ENCODE measurements at places on chromosomes 5 and 9.

DNA sequence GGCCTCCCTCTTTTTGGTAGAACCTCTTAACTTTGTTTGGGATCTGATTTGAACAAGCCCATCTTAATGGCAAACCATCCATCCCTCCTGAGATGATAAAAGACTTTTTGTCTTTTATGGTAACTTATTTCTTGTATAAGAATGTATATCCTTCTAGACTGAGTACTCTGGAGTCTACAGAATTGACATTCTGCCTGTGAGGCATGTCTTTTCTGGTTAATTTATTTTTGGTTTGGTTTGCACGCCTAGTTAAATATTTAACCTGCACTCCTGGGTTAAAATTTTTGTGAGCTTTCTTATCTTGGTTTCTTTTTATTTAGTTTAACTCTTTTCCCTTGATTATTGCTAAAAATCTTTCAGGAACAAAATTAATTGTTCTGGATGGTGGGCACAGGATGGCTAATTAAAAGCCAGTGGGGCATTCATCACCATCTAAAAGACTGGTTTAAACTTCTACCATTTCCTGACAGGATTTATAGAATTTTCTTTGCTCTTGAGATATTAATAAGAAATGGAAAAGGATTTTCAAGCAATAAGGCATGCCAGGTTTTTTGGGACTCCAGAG, 50.3 kb downstream of the PHAX start:
- DNase-seq, result no peak

GRCh38 chr9:4739587-4740387, 1.2 kb downstream of the AK3 start:
- no peak for DNase-seq

DNA sequence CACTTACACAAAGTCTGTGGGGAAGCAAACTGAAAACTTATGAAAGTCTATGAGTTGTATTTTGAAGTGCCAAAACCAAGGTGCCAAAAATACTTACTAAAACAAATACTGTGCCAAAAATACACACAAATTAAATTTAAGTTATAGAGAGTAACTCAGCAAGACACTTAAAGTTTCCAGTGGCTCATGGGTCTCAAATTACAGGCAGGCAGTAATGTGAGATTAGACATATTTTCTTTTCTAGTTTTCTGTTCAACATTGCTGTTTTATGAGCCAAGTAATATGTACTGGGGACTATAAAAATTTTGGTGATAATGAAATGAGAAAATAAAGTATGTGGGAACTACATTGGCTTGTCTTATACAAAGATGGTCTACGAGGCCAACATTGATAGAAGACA, 172.2 kb upstream of the SNX2 start:
- no peak for DNase-seq

- DNase-seq, result no peak
Measured at GRCh38 chr5:116571568-116572349, 2.9 kb downstream of the SEMA6A start.

DNA sequence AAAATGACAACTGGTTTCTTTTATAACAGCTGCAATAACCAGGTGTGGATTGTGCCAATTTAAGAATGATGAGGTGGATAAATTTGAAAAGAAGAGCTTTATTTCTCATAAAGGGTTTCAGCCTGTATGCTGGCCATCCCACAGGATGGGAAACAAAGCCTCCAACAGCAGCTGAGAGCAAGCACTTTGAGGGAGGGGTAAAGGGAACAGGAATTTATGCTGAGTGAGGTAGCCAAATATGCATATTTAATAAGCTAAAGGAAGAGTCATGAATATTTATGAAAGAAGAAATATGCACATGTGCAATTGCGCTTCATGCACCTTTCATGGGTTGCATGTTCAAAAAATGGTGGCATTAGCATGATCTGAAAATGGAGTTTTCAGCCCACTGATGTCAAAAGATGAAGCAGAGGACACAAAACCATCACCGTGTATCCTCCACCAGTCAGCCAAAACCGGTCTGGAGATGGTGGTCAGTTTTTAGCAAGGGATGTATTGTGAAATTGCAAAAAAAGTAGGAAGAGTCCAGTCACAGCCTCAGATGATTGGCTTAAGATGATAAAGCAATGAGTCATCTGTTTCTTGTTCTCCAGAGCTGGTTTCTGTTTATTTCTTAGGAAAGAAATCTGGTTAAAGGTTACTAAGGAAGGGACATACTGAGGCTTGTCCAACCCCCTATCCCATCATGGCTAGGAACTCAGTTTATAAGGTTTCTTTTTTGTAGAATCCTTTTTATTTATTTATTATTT, 47.9 kb downstream of the DEPDC1B start:
- DNase-seq, result no peak

DNA sequence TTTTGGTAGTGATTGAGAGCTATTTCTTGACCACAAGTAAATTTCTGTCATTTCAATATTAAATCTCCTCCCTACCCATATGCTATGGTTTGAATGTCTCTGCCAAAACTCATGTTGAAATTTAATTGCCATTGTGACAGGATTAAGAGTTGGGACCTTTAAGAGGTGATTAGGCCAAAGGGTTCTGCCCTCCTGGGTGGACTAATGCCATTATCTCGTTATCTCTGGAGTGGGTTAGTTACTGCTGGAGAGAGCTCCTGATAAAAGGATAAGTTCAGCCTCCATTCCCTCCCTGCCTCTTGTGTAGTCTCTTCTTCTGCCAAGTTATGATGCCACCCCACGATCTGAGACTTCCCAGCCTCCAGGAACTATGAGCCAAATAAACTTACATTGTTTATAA, 3.6 kb upstream of the DRD1 start:
- DNase-seq, result no peak

DNA sequence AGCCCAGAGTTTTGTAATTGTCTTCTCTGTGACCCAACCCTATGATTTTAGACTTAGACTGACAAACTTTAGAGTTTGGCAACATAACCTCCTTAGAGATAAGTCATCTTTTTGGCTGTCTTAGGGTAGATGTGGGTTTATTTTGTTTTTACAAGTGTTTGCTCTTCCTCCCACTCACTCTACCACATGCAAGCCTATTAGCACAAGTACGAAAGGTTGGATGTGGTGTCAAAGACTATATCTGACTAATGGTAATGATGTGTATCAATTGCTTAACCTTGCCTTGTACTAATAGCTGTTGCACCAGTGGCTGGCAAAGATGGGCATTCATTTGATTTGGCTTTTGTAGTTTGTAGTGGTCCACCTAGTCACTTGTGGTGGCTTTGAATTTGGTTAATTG, 46.5 kb downstream of the SLC25A46 start:
- no peak for DNase-seq

DNA sequence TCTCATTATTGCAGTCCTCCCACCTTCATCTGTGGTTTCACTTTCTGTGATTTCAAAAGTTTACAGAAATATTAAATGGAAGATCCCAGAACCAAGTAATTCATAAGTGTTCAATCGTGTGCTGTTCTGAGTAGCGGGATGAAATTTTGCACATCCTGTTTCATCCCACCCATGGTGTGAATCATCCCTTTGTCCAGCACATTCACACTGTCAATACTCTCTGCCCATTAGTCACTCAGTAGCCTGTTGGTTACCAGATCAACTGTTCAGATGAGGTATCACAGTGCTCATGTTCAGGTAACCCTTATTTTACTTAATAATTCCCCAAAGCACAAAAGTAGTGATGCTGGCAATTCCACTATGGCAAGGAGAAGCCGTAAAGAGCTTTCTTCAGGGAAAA, 26.8 kb downstream of the FAM81B start:
- no peak for DNase-seq

DNA sequence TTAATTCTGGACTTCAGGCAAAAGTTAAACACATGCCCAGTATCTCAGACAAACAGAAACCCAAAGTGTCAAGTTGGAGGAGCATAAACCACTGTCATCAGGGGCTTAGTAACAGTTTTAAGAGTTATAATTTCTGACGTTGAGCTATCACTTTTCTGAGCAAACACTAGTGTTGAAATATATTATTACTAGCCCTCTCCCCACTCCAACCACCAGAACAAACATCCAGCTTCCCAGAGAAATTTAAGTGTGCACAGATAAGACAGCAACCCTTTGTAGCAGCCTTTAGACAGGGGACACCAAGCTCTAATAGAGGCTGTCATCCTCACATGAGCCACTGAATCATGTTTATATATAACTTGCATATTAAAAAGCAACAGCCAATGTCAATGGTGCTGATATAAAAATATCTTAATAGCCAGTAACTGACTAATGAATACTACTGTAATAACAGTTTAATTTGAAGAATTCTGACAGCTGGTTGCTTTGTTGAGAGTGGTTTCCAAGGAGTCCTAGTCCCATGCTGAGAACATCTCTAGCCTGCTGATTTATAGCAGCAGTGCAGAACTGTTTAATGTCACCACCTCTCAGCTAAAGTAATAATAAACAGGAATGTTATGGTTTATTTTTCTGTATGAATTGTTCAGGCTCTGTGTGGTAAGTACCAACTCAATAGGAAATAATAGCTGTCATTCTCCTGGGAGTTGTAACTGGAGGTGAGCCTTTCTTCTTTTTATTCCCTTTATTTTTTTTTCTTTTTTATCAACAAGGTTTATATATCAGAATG, 528.7 kb upstream of the ZNF608 start:
- DNase-seq, result no peak

GRCh38 chr9:121813519-121814210, 162.2 kb downstream of the DAB2IP start:
- no peak for DNase-seq

GRCh38 chr9:71364186-71364955, 242.9 kb upstream of the TRPM3 start:
- DNase-seq, result no peak

- no peak for DNase-seq
Measured at GRCh38 chr9:126151686-126152134, 174.9 kb upstream of the MVB12B start.

DNA sequence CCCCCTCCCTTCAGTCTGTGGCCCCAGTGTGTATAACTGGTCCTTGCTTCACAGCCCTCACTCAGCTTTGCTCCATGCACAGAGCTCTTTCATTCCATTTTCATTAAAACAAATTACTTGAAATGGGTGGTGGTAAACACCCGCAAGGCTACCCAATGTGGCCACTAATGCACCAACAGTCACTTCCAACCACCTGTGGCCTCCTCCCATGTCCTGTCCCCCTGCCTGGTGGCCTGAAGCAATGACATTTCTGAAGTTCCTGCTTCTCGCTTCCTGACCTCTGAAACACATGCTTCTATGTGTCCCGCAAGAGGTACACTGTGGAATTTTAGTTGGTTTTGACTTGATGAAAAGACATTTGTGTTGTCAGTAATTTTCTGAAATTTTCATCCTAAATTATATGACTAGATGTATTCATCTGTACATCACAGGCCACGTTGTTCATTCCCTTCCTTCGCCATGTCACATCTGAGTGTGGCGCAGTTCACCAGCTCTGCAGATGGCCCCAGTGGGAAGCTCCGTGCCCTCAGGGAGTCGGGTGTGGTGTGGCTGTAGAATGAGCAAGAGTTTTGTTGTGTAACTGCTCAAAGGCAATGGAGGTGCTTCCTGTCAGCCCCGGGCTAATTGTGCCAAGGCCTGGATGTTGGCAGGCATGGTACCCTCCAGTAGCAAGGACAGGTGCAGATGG, 9.6 kb downstream of the ROPN1L start:
- no peak for DNase-seq

DNA sequence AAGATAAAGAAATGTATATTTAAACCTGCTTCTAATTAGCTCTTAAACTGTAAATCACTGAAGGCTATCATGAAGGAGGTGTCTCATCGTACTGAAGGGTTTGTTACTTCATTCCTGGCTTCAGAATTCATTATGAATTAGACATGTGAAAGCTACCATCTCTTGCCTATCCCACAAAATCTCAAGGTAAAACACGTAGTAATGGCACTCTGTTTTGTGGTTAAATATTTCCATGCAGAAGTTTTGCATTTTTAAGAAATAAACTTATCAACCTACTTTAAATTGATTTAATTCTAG, 490.7 kb upstream of the NUDT12 start:
- DNase-seq, result no peak
